ENCODE measurements at places on chromosomes 1 and 21. TPM values are rescaled to one million over a fixed set of nuclear protein-coding genes. Genes with fewer than 3 reads are reported as not detected.

Gene FAM110D
- not detected for total RNA-seq

Gene ALX3
- not detected for total RNA-seq

Gene CAPN2
- total RNA-seq, result 36.8 TPM

Gene C1QB
- not detected for total RNA-seq

Gene RXRG
- total RNA-seq, result not detected

GRCh38 chr1:18344755-18345154 is 136.0 kb upstream of the KLHDC7A start:
- DNase-seq, result no peak

DNA sequence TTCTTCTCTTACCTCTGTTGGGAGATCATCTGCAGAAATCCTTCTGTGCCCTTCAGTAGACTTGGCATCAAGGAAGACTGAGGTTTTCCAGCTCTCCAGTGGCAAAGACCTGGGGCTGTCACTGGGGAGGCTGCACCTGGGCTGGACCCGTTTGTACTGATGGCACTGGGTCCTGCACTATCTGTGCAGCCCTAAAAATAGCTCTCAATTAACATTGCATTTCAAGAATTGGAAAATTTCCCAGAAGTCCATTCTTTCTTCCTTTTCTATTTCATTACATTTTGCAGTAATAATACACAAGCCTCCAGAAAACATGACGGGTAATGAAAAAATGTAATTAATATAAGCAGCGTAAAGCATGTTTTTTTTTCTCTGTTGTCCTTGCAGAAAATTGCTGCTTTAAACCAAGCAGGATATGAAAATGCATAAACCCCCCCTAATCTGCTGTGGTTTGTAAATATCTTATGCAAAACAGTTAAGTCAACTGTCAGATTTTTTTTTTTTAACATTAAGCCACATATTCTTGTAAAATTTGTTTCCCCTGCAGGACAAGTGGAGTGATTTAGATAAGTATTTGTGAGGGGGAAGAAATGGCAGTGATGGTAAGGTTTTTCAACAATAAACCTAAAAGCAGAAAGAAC is 64.9 kb downstream of the LMO4 start:
- DNase-seq, result no peak

DNA sequence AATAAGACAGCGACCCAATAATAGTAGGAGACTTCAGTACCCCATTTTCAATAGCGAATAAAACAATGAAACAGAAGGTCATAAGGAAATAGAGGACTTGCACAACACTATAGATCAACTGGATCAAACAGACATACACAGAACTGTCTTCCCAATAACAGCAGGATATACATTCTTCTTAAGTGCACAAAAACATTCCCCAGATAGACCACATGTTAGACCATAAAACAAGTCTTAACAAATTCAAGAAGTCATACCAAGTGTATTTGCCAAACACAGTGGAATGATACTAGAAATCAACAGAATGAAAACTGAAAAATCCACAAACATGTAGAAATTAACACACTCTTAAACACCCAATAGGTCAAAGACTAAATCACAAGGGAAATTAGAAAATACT is 78.0 kb downstream of the LBR start:
- DNase-seq, result no peak

GRCh38 chr1:47725000-47725473 is 272.1 kb downstream of the TRABD2B start:
- DNase-seq, result no peak

Measured in activated naive CD4-positive, alpha-beta T cell treated with anti-CD3 and anti-CD28 coated beads, Interleukin-2, amount 50 U/mL, for 72 hours (primary cell).